ENCODE measurements at places on chromosomes 1 and 21.

DNA sequence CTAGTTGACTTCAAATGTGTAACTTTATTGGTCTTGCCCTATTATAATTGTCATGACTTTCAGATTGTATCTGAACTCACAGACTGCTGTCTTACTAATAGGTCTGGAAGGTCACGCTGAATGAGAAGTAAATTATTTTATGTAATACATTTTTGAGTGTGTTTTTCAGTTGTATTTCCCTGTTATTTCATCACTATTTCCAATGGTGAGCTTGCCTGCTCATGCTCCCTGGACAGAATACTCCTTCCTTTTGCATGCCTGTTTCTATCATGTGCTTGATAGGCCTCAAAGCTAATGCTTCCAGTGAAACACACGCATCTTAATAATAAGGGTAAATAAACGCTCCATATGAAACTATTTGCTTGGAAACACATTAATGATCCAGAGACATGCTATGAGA lies 7.3 kb downstream of the RGS4 start:
- DNase-seq: no peak

DNA sequence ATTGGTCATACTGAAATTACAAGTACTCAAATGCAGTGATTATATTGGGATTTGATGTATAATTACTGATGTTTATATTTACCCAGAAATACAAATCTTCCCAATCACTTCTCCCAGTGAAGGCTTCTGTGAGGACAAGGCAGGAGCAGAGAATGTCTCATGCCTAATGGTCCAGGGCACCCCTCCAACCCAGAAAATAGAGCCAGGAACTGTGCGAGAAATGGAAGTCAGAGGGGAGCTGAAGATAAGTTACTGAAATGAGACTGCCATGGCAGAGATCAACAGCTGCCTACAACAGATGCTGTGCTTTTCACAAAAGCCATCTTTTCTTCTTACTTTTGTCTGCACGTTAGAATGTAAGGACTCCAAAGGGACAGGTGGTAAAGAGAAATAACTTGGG lies 171.2 kb downstream of the TTLL7 start:
- no peak for DNase-seq

GRCh38 chr1:113488576-113489177 lies 98.4 kb downstream of the MAGI3 start:
- no peak for DNase-seq

- no peak for DNase-seq
Observed at GRCh38 chr1:65021795-65022194, 55.4 kb upstream of the JAK1 start.

- DNase-seq: no peak
Observed at GRCh38 chr1:116836099-116836498, 73.6 kb upstream of the PTGFRN start.

DNA sequence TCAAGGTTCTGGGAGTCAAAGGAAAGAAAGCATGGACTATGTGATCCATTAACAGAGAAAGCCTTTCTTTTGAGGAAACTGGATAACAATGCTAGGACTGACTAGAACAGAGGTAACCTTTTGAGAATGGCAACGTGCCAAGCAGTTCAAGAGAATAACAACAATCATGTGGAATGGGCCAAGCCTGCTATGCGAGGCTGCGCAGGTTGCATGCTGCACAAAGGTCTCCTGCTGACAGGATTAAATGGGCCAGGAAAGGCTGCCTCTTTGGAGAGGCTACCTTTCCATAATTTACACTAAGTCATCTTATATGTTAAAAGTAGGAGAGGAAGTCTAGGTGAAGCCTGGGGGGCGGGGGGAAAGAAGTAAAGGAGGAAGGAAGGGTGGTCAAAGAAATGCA lies 5.8 kb downstream of the PCNX2 start:
- DNase-seq: no peak

GRCh38 chr21:38838598-38839327 lies 33.0 kb downstream of the ETS2 start:
- no peak for DNase-seq

DNA sequence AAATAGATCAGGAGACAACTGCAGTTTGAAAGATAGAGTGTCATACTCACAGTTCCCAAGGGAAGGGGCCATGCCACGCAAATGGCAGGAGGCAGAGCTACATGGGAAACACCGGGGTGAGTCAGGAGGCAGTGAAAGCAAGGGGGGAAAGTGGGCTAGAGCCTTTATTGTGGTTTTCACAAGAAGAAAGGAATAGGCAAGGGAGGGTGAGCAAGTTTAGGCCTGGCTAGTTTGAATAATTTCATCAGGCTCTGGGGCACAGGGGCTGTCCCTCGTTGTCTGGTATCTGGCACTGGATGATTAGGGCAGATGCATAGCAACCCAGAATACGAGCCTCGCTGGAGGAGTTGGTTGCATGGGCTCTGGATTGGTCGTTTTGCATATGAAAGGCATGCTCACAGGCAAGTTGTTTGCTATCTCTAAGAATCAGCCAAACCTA lies 17.0 kb upstream of the ITLN2 start:
- no peak for DNase-seq

- no peak for DNase-seq
Observed at GRCh38 chr1:33379631-33380354, 51.1 kb downstream of the PHC2 start.

- DNase-seq: no peak
Observed at GRCh38 chr1:174391716-174392115, 56.0 kb upstream of the GPR52 start.

- DNase-seq: no peak
Observed at GRCh38 chr1:87821335-87821697, 492.6 kb downstream of the LMO4 start.

GRCh38 chr1:239926184-239926583 lies 165.5 kb upstream of the FMN2 start:
- no peak for DNase-seq

GRCh38 chr1:70486676-70487458 lies 75.8 kb downstream of the CTH start:
- DNase-seq: no peak

- DNase-seq: no peak
Observed at GRCh38 chr1:196209983-196210382, 398.3 kb downstream of the KCNT2 start.

DNA sequence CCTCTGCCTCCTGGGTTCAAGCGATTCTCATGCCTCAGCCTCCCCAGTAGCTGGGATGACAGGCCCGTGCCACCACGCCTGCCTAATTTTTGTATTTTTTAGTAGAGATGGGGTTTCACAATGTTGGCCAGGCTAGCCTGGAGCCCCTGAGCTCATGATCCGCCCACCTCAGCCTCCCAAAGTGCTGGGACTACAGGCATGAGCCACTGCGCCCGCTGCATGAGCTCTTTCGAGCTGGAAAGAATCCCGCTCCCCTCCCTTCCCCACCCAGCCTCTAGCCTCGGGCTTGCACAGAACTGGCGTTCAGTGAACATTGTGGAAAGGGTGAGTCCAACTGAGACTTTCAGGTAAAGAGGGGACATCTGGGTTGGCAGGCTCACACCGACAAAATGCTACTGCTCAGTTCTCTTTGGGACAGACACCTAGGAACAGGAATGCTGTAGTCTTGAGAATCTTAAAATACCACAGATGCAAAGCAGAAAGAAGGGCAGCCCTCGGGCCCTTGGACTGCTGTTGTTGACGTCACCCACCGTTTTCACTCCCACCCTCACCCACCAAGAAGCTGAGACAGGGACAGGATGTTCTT lies 9.7 kb upstream of the GNG4 start:
- no peak for DNase-seq

DNA sequence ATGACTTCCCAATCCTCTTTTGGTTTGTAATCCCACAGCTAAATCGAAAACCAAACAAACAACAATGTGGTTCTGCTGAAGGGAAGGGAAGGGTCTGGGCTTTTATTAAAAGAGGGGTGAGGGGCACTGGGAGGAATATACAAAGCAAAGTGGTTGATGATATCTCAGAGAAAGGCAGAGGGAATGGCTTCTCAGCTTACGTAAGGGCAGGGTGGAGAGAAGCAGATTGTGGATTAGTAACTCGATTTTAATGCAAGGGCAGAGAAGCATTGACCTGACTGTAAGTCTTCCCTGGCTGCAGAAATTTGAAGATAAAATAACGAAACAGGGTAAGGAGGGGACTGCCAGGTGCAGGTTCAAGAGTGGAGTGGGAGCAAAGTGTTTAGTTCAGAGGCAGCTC lies 438.2 kb upstream of the LRRC7 start:
- no peak for DNase-seq

DNA sequence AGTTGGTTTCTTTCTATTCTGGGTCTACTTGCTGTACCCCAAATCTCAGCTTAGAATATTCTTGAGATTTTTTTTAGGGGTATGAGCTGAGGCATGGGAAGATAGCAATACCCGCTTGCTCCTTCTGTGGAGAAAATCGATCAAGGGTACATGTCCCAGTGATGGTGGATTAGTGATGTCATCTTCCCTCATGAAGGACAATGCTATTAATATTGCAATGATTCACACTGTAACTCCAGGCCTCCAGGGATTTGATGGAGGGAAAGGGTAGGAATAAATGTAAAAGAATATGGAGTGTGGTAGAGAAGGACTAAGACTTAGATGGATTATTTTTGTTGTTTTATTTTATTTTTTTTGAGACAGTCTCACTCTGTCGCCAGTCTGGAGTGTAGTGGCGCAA lies 47.4 kb downstream of the XCL1 start:
- no peak for DNase-seq

All from stimulated activated CD4-positive, alpha-beta T cell treated with anti-CD3 and anti-CD28 coated beads, Interleukin-1b, Interleukin-23, amount 100 ng/mL, for 24 hours (primary cell).